ENCODE measurements at places on chromosomes 6 and 20.

- no peak for DNase-seq
Measured at GRCh38 chr20:24842918-24843715, 106.0 kb upstream of the CST7 start.

DNA sequence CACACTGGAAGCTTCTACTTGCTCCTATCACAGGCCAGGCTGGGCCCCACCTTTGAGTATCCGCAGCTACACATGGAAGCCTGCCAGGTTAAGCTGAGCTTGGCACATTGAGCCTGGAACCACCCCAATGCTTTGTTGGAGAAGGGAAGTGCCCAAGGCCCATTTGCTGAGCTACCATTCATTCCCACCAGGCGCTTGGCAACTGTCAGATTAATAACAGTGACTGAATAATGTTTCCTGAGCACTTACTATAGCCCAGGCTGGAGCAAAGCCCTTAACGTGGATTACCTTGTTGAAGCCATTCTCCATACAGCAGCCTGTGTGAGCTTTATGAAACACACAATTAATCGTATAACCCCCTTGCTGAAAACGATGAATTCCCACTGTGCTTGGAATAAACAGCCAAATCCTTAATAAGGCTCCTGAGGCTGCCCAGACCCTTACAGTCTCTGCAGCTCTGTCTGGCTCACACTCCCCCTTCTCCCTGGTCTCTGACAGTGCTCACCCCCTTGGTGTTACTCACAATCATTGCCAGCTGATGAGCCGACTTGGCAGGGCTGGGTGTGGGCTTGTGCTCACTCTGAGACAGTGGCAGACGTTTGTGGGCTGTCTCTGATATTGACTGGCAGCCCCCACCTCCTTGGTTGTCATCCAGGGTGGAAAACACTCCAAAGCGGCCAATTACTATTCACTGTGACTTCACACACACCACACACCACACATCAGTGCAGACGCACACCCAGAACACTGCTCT is 357.1 kb downstream of the MAFB start:
- no peak for DNase-seq

- no peak for DNase-seq
Measured at GRCh38 chr20:44523746-44524145, 1.9 kb upstream of the SERINC3 start.

DNA sequence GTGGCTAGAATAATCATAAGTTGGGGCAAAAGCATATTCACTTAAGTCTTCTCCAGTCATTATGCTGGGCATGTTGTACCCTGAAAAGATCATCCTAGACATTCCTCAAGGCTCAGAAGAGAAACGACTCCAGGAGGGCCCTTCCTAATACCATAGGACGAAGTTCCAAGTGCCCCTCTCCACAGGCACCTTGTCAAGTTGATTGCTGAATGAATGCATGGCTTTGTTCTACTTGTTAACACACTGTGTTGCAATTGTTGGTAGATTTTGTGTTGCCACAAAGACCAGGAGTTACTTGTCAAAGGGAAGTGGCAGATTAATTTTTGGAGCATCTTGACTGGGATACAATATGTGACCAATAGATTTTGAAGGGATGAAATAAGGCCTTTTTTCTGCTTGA is 194.3 kb upstream of the SMLR1 start:
- DNase-seq: no peak

GRCh38 chr6:152661776-152662175 is 24.6 kb upstream of the SYNE1 start:
- no peak for DNase-seq

DNA sequence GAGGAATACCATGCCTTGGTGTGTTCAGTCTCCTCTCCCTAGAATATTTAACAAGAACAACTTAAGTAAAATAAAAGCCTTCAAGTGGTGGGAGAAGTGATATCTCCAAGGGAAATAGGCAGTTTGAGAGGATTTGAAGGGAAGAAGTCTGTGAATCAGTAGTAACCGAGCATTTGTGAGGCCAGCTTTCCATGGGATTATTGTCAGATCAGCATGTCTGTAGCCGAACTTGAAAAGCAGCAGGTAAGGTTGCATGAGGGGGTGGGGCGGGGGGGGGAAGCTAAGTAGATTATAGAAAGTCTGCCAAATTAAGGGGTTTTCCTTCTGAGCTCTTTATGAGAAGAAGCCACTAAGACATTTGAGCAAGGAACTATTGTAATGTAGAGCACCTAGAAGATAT is 92.6 kb downstream of the GRIK2 start:
- DNase-seq: no peak

GRCh38 chr20:49925901-49926454 is 10.2 kb upstream of the RNF114 start:
- DNase-seq: no peak

- DNase-seq: no peak
Measured at GRCh38 chr6:15950962-15951569, 177.8 kb upstream of the MYLIP start.

DNA sequence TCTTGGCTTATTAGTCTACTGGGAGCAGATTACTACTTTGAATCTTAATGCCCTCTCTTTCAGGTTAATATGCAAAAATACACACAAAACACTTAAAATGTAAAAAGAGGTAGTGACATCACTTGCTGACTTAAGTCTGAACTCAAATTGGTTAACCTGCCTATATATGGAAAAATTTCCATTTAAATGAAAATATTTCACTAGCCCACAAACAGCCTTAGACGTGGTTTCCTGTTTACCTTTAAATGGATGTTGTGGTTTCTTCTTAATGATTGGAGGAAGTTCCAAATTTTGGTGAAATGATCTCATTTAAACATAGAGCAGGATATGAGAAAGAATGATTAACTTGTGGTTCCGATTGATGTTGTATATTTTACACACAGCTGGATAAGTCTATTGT is 553.7 kb downstream of the CD109 start:
- DNase-seq: no peak

DNA sequence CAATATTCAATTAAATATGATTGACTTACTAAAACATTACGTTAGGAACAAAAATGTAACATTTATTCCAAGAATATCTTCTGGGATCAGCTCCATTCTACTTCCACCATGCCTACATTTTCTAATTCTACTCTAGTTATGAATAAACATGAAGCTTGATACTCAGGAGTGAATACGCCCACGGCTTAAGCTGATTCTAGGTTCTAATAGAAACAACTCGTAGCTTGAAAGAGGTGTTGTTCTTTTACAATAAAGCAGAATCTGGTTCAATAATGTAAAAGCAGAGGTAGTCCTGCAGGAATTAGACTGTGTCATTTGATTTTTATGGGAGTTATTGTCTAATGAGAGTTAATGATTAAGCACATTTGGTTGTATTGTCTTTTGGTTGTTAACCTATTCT is 107.3 kb upstream of the OLIG3 start:
- no peak for DNase-seq

DNA sequence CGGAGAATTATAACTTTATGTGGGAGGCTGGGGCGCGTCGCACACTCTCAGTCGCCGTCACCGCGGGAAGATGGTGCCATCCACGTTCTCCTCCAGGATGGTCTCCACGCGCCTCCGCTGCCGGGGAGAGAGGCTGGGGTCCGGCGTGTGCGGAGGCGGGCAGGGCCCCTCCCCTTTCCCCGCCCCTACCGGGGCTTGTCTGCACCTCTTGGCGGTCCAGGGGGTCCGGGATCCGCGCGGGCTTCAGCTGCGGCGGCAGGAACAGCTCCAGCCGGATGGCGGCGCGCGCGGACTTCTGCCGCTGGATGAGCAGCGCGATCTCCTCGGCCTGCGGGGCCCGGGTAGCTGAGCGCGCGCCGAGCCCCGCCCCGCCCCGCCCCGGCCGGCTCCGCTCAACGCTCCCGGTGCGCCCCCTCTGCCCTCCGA is 807 bp downstream of the LKAAEAR1 start:
- DNase-seq: peak; percentile 84

DNA sequence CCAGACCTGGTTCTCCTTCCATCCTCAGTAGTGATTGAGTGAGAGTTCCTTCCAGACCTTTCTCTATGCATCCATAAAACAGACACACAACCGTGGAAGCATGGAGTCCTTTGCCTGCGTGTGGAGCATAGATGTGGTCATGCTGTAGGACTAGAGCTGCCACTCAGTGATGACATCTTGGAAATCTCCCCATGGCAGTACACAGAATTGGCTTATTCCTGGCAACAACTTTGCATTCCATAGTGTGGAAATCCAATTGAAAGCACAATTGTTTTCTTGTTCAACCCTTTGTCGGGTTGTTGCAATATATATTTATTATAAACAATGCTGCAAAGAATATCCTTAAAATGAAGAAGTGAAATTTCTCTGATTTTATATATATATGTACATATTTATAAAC is 547.8 kb downstream of the CDH26 start:
- DNase-seq: no peak

DNA sequence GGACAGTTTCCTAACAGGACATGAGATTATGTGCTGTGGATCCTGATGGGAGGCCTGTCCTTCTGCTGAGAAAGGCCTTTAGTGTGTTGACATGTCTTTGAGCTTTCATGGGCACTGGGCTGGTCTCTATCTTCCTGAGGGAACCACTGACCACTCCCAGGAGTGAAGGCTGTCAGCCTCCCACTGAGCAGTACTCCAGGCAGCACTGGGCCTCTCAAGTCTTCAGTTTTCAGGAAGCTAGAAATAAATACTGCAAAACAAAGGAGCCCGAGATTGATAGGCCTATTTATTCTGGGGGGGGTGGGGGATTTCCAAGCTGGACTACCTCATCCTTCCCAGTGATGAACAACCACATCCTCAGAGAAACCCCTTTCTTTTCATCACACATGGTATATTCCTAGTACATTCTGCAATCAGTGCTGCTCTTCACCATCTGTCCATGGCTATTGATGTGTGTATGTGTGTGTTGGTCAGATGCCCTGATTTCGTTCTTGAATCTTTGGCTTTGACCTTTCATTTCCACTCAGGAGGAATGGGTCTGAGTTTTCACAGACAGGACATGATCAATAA is 180.9 kb upstream of the SPTLC3 start:
- DNase-seq: no peak

DNA sequence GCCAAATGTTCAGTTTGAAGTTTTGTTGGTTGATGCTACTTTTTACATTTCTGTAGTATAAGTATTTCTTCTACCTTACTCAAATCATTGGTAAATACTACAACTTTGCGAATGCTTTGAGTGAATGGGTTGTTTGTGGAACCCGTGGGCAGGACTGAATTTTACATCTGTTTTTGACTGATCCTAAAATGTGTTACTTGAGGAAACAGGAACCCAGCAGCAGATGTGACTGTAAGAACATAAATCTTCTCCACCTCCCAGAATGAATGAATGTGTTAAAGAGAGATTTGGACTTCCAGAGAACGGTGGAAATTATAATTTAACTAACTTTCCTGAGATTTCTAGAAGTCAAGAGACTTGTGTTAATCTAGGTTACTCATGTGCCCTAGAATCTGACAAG is 728.5 kb upstream of the MARCKS start:
- DNase-seq: no peak

- DNase-seq: no peak
Measured at GRCh38 chr6:111973118-111973761, 80.7 kb upstream of the CCN6 start.

GRCh38 chr20:62685781-62686555 is 22.7 kb upstream of the NTSR1 start:
- no peak for DNase-seq

GRCh38 chr6:100761841-100762240 is 119.3 kb downstream of the ASCC3 start:
- DNase-seq: no peak

- no peak for DNase-seq
Measured at GRCh38 chr20:44526129-44526528, 4.3 kb upstream of the SERINC3 start.

DNA sequence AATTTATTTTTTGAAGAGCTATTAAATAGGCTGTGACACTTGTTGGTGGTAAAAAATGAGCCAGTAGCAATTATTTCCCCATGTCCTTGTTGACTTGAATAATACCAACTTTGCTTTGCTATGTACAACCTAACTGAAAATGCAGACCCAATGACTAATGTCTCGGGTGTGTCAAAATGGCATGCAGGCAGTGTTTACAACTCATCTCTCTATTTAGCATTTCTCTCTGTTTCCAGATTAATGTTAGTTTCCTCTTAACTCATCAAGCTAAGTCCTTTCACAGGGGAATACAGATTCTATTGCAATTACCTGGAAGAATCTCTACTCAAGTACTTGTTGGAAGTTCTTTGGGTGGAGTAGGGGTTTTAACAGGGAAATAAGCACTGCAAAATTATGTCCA is 504.4 kb downstream of the BCKDHB start:
- no peak for DNase-seq

All from left forelimb (tissue), 1 donor.